ENCODE measurements at places on chromosomes 6 and 20. TPM values are rescaled to one million over a fixed set of nuclear protein-coding genes. Genes with fewer than 3 reads are reported as not detected.

CNR1 gene
- 3.5 TPM for total RNA-seq

GPSM3 gene
- total RNA-seq: 3.3 TPM

GRCh38 chr6:140062043-140063020 is 687.9 kb upstream of the CITED2 start:
- H3K36me3 ChIP-seq: no peaks in the 10 kb centered on the region
- peak overlapping the region; percentile 77 for H3K27ac ChIP-seq
- peak overlapping the region; percentile 21 for H3K4me3 ChIP-seq
- no peaks in the 10 kb centered on the region for H3K27me3 ChIP-seq
- peaks cover 22% of the 10 kb centered on the region for H3K4me1 ChIP-seq
- no peak for DNase-seq

- peaks cover 26% of the 10 kb centered on the region for H3K4me1 ChIP-seq
- peak; percentile 76 for DNase-seq
- peaks cover 4% of the 10 kb centered on the region for H3K36me3 ChIP-seq
- peaks cover 45% of the 10 kb centered on the region for H3K27me3 ChIP-seq
Measured at GRCh38 chr6:107491138-107491609, 1.3 kb downstream of the SOBP start.

GFRAL gene
- not detected for total RNA-seq

DNA sequence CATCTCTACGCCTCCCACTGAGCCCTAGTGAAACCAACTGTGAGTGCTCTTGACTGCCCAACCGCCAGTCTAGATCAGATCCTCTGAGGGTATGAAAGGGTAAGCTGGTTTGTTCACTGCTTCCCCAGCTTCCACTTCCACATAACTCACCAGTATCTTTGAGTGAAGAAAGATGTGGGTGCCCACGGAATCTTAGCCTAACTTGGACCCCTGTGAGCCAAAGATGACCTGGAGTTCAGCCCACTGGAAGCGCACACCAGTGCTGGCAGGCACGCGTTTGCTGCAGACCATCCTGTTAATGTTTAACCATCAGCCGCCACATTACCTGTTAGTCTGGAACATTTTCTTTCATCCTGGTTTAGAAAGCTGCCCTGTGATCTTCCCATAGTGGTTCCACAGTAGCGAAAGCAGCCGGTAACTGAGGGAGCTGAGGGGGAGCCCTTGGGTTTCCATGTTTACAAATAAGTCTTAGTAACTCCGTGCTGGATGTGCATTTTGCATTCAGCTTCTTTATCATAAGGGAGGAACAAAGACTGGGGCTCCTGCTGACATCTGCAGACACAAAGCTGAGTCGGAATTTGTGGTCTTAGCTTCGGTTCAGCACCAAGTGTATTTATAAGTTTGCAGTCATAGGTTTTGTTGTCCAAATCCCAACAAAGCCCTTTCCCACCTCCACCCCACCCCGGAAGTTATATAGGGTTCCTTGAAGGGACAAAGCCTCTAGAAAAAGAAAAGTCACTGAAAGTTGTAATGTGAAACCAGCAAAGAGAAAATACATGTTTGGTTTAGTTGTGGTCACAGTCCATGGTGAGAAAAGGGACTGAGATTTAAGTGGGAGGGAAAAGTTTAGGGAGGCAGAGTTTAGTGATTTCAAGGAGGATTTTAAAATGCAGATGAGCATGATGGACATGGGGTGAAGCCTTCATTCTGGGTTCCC is 71.0 kb downstream of the SSR1 start:
- H3K4me1 ChIP-seq: peaks cover 43% of the 10 kb centered on the region
- H3K27me3 ChIP-seq: no peaks in the 10 kb centered on the region
- peak overlapping the region; percentile 66 for H3K27ac ChIP-seq

DNA sequence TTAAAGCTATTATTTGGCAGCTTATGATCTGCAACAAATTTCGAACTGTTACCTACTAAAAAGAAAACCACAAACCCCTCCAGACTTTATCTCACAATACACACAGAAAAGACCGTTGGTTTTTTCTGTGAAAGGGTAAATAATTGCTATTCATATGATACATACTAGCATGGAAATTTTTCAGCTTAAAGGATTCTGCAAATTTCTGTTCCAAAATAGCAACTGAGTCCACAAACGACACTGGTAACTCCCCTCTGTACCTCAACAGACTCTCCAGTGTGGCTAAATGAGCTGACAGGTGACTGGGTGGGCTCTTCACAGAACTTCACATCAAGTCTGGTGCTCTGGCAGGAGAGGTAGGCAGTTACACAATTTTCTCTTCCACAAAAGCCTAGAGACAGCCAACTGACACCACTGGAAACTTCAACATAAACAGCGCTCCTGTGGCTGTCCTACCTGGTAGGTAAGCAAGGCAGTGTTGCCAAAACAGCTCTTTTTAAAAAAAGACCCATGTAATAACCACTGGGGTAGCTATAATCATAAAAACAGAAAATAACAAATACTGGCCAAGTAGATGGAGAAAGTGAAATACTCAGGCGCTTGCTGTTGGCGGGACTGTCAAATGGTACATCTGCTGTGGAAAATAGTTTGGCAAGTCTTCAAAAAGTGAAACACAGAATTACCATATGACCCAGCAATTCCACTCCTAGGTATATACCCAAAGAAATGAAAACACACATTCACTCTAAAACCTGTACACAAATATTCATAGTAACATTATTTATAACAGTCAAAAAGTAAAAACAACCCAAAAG is 37.8 kb downstream of the ELOVL5 start:
- H3K27ac ChIP-seq: no peak overlapping the region
- no peaks in the 10 kb centered on the region for H3K27me3 ChIP-seq
- H3K4me3 ChIP-seq: no peak overlapping the region
- no peak for DNase-seq
- peaks cover 21% of the 10 kb centered on the region for H3K36me3 ChIP-seq
- H3K4me1 ChIP-seq: peaks cover 28% of the 10 kb centered on the region

GRCh38 chr6:19137505-19137904 is 699.7 kb upstream of the ID4 start:
- no peaks in the 10 kb centered on the region for H3K27me3 ChIP-seq
- no peaks in the 10 kb centered on the region for H3K4me1 ChIP-seq
- no peaks in the 10 kb centered on the region for H3K36me3 ChIP-seq

GRCh38 chr6:73264446-73264845 is 1.4 kb upstream of the KHDC1 start:
- DNase-seq: no peak
- H3K36me3 ChIP-seq: peaks cover 12% of the 10 kb centered on the region
- H3K4me3 ChIP-seq: peak overlapping the region; percentile 81
- peak overlapping the region; percentile 28 for H3K27ac ChIP-seq

DNA sequence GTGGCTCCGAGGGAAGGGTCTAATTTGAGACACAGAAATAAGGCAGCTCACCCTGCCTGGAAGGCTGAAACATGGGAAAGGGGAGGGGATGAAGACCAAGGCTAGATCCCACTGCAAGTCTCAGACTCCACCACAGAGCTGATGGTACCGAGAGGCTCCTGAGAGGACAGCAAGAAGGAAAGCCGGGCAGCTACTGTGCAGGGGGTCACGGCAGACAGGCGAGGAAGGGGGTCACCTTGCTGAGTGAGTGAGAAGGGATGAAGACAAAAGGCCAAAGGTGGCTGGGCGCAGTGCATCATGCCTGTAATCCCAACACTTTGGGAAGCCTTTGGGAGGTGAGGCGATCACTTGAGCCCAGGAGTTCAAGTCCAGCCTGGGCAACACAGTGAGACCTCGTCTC is 100.7 kb downstream of the ATP9A start:
- no peak overlapping the region for H3K4me3 ChIP-seq
- DNase-seq: no peak
- H3K27me3 ChIP-seq: no peaks in the 10 kb centered on the region
- no peak overlapping the region for H3K27ac ChIP-seq
- peaks cover 38% of the 10 kb centered on the region for H3K36me3 ChIP-seq

- no peaks in the 10 kb centered on the region for H3K36me3 ChIP-seq
- no peak overlapping the region for H3K27ac ChIP-seq
- no peaks in the 10 kb centered on the region for H3K4me1 ChIP-seq
Measured at GRCh38 chr6:131036601-131037000, 26.4 kb downstream of the EPB41L2 start.

DLK2 gene
- 3.3 TPM for total RNA-seq

DNA sequence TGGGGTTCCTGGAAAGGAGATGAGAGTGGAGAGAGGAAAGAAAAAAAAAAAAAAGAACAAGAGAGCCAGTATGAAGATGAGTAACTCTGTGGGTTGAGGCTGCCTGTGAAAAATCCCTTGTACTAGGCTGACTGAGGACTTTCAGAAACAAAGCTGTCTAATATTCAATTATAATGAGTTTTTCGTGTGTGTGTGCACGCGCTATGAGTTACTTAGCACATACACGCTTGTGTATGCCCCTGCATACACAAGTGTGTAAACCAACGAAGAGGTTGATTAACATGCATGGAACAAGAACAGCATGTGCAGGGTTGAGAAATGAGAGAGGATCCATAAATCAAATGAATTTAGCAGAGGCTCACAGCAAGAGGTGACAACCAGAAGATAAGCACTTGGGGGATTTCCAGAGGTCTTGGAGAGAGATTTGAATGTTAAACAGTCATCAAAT is 4.8 kb upstream of the RBPJL start:
- H3K4me1 ChIP-seq: peaks cover 14% of the 10 kb centered on the region
- H3K36me3 ChIP-seq: no peaks in the 10 kb centered on the region
- no peak overlapping the region for H3K27ac ChIP-seq
- H3K4me3 ChIP-seq: no peak overlapping the region
- H3K27me3 ChIP-seq: peaks cover 14% of the 10 kb centered on the region

DNA sequence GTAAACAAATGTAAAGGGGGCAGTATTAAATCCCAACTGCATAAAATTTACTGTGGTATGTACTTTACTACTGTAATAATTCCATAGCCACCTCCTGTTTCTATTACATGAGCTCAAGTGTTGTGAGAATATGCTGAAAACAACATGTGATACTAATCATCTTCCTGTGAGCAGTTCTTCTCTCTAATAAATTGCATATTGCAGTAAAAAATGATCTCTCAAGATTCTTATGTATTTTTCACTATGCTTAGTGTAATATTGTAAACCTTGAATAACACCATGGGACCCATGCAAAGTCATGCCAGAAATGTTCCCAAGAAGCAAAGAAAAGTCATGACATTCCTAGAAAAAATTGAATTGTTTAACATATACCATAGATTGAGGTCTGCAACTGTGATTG is 133.0 kb upstream of the ATXN1 start:
- no peaks in the 10 kb centered on the region for H3K36me3 ChIP-seq
- H3K4me1 ChIP-seq: peaks cover 7% of the 10 kb centered on the region

CCN6 gene
- not detected for total RNA-seq

DNA sequence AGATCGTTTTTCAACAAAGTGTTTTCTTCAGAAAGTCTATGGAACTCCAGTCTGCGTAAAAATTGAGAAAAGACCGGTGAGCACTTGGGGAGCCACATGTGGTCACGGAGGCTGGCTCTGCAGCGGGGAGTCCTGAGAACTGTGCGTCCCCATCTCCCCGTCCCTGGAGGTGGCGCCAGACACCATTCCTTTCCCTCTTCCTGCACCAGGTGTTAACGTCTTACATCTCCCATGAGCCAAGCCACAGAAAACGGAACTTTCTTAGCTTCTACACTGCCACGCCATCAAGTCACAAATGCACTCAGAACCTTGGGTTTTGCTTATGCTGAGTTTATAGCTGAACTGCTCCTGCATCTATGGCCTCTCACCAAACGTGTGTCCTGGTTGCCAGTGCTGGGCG is 62.6 kb downstream of the GINS1 start:
- peaks cover 29% of the 10 kb centered on the region for H3K36me3 ChIP-seq
- no peak for DNase-seq
- no peak overlapping the region for H3K4me3 ChIP-seq
- peaks cover 4% of the 10 kb centered on the region for H3K4me1 ChIP-seq
- no peaks in the 10 kb centered on the region for H3K27me3 ChIP-seq
- H3K27ac ChIP-seq: peak overlapping the region; percentile 70

DNA sequence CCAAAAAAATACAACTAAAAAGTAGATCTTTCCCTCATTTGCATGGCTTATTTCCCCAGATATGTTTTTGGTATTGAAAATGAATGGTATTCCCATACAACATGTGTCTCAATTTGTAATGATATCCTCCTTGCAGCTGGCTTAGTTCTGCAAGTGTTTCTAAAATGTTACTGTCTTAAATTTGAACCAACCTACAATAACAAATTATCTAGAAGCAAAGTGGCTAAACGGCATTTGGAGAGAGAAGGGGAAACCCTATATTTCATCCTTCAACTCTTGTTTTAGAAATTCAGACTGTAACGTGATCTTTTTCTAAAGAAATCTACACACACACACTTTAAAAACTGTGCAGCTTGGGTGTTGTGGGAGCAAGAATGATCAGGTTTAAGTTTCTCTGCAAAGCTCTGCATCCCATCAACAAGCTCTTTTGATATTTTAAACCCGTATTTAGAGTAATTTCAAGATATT is 153.0 kb downstream of the SOBP start:
- H3K27ac ChIP-seq: no peak overlapping the region
- peaks cover 39% of the 10 kb centered on the region for H3K4me1 ChIP-seq
- no peak for DNase-seq
- peaks cover 7% of the 10 kb centered on the region for H3K27me3 ChIP-seq

DNA sequence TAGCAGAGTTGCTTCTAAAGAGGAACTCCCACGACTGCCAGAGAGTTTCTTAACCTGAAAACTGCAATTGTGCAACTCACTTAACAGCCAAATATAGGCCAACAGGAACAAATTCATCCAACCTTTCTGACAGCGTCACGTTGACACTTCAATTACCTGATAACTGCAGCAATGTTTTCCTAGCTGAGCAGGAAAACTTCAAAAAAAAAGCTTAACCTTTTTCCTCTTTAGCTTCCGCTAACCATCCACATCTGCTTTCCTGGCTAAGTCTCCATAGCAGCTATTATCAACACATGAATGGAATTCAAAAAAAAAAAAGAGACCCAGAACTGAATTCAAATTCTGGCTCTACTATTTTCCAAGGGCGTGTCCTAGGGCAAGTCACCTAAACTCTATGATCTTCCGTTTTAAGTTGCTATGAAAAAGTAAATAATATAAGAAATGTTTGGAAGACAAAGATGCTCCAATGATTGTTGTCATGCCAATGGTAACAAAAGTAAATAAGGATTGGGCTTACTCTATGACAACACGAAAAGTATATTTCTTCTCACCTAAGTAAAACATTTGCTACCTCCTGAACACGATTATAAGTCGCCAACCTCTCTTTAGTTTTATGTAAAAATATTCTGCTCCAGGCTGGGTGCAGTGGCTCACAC is 524.6 kb upstream of the JARID2 start:
- H3K36me3 ChIP-seq: peaks cover 4% of the 10 kb centered on the region
- DNase-seq: no peak
- H3K27me3 ChIP-seq: peaks cover 4% of the 10 kb centered on the region
- no peak overlapping the region for H3K27ac ChIP-seq

DNA sequence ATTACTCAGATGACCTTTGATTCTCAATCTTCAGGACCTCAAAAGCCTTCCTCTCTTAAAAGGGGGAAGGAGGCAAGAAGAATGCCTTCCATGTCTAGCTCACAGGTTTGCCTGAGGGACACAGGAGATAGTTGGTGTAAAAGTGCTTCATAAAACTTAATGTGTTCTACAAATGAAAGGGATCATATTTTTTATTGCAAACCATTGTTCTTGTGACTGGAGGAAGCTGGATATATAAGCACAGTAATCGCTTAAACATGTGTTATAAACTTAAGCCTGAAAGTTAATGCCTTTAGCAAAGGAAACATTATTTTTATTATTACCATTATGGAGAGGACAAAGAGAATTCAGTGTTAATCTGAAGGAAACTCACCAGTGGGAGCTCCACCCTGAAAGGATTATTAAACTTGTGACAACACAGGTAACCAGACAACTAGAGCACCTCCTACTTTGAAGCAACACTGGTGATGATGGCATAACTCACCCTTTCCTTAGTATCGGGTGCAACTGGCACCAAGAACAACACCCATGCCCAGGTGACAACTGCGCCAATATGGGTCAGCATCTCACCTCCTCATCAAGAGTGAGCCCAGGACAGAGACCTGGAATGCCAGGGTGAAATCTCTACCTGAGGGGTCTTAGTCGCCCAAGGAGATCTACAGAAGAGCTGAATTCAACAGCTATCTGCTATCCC is 288.7 kb upstream of the PRDM1 start:
- H3K27ac ChIP-seq: no peak overlapping the region
- peaks cover 40% of the 10 kb centered on the region for H3K4me1 ChIP-seq
- no peaks in the 10 kb centered on the region for H3K36me3 ChIP-seq
- H3K27me3 ChIP-seq: peaks cover 5% of the 10 kb centered on the region
- no peak overlapping the region for H3K4me3 ChIP-seq
- no peak for DNase-seq
